ENCODE measurements at places on chromosomes 1 and 21. TPM values are rescaled to one million over a fixed set of nuclear protein-coding genes. Genes with fewer than 3 reads are reported as not detected.
A peak's percentile ranks its signal among the peaks of the same experiment; 100 is the strongest.

DNA sequence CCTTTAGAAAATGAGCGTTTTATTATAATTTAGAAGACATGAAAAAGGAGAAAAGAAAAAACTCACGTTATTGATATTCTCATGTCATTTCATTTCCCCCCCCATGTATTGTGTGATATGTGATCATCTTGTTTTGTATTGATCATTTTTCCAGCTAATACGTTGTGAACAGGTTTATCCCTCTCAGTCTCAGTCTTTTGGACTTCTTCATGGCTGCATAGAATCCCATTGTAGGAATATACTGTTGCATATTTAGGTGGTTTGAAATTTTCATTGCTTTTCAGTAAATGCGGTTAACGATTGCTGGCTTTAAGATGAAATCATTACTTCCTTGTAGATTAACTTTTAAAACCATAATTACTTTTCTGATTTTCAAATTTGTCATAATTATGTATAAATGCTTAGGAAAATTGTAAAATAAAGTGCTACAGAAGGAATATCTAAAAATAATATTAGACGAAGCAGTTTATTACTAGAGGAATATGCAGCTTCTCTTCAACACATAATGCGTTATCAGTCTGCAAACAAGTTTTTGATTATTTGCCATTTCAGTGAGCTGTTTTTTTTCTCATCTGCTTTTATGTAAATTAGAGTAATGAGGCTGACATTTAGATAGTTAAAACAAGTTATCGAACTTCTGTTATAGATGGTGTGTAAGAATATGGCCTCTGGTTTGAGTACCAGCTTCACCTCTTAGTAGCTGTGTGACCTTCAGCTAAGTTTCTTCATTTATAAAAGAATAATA is 1.8 kb downstream of the SON start:
- H3K4me3 ChIP-seq: peak overlapping the region; percentile 95
- peak overlapping the region; percentile 100 for H3K27ac ChIP-seq
- no peaks in the 10 kb centered on the region for H3K27me3 ChIP-seq

GRCh38 chr1:237975903-237976302 is 85.2 kb upstream of the ZP4 start:
- no peak for DNase-seq
- no peak overlapping the region for H3K27ac ChIP-seq
- no peaks in the 10 kb centered on the region for H3K4me1 ChIP-seq

GRCh38 chr1:214464445-214465287 is 86.7 kb downstream of the PTPN14 start:
- H3K36me3 ChIP-seq: peaks cover 42% of the 10 kb centered on the region
- H3K27ac ChIP-seq: peak overlapping the region; percentile 21
- no peak overlapping the region for H3K4me3 ChIP-seq
- DNase-seq: no peak

- H3K36me3 ChIP-seq: no peaks in the 10 kb centered on the region
- no peak for DNase-seq
- no peak overlapping the region for H3K27ac ChIP-seq
These were observed 113.2 kb downstream of the TENT5C start for GRCh38 chr1:117719004-117719403.

DNA sequence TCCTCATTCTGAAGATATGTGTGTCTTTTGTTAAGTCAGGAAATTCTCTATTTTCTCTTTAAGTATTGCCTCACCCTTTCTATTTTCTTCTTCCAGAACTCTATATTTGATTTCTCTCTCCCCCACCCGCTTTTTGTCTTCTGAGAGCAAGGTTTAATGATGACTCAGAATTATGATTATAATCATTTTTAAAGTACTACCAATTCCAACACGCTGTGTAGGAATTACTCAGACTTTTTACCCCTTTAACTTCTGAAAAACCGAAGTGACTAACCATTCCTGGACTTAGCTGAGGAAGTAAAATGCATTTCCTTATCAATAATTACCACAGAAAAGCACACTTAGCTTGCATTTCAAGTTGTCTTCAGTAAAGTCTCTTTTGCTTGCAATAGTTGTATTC is 20.8 kb upstream of the SCYL3 start:
- DNase-seq: no peak
- H3K36me3 ChIP-seq: no peaks in the 10 kb centered on the region
- no peak overlapping the region for H3K4me3 ChIP-seq
- H3K27ac ChIP-seq: no peak overlapping the region

Gene C1orf115
- 0.11 TPM for total RNA-seq

Gene AKNAD1
- total RNA-seq: not detected

Gene ATP1A1
- 200 TPM for total RNA-seq

- H3K27ac ChIP-seq: no peak overlapping the region
- DNase-seq: no peak
- peaks cover 5% of the 10 kb centered on the region for H3K4me1 ChIP-seq
- no peak overlapping the region for H3K4me3 ChIP-seq
These were observed 40.4 kb upstream of the GOLT1A start for GRCh38 chr1:204254031-204254661.

DNA sequence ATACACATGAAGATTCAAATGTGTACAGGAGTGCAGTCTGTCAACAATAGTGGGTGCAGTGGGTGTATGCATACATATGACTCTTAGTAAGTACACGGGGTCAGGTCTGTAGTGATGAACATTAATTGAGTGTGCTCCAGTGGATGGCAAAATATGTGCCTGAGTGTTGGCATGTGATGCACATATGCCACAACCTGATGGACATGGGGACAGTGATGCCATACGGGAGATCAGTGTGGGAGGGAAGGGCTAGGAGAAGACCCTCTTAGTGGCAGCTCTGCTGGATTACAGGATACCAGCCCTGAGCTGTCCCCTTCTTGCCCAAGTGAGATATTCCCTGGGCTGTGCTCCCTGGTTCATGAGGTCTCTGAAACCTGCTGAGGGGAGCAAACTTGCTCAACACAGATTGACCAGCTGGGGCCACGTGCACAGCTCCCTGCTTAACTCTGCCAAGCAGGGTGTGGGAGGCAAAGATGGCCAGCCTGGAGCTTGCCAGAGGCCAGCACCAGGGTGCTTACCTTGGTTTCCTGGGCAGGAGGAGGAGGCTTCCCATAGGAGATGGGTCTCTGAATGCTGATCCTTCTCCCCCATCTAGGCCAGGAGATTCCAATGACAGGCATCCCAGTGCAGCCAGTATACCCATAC is 2.2 kb downstream of the SHISA4 start:
- DNase-seq: no peak
- H3K27ac ChIP-seq: no peak overlapping the region
- peaks cover 3% of the 10 kb centered on the region for H3K4me1 ChIP-seq
- H3K27me3 ChIP-seq: peaks cover 46% of the 10 kb centered on the region
- H3K4me3 ChIP-seq: no peak overlapping the region

Gene FLG2
- not detected for total RNA-seq
